ENCODE measurements at places on chromosomes 7 and 10. TPM values are rescaled to one million over a fixed set of nuclear protein-coding genes. Genes with fewer than 3 reads are reported as not detected.
A peak's percentile ranks its signal among the peaks of the same experiment; 100 is the strongest.

Gene NPSR1
- total RNA-seq, result not detected

Gene POLR2J
- 56.9 TPM for total RNA-seq

Gene WEE2
- not detected for total RNA-seq

Gene RBP4
- total RNA-seq, result not detected

Gene CALCR
- total RNA-seq, result not detected

Gene LRRC18
- total RNA-seq, result not detected

DNA sequence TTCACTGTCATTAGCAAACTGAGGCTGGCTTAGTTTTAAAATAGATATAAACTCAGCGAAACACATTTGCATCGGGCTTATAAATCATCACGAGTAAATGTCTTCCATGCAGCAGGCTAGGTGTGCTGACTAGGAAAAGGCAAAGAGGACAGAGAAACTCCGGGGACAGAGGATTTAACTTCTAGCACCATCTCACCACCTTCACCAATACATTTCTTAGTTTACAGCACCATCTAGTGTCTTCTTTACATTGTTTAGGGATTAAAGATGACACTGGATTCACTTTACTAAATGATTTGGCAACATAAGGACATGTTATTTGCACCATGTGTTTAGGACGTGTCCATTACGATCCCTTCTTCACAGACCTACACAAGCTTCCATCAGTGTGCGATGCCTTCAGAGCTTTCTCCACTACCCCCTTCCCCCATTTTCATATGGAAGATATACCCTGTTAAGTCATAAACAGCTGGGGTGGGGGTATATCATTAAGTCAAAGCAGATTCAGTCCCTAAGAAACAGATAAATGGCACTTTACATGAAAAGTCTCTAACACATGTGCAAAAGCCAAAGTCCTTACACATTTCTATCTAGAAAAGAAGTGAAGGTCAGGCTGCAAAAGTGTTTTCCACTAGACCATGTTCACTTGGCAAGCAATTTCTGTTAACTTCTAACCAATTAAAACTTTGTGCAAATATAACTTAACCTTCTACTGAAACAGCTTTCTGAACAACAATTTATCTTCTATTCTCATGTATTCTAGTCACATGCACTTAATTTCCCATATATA lies 103.3 kb downstream of the GRB10 start:
- DNase-seq, result peak; percentile 28

- no peak for DNase-seq
Measured at GRCh38 chr10:99920901-99921300, 88.8 kb downstream of the DNMBP start.

- DNase-seq, result no peak
Measured at GRCh38 chr10:93356516-93356915, 125.6 kb downstream of the MYOF start.

DNA sequence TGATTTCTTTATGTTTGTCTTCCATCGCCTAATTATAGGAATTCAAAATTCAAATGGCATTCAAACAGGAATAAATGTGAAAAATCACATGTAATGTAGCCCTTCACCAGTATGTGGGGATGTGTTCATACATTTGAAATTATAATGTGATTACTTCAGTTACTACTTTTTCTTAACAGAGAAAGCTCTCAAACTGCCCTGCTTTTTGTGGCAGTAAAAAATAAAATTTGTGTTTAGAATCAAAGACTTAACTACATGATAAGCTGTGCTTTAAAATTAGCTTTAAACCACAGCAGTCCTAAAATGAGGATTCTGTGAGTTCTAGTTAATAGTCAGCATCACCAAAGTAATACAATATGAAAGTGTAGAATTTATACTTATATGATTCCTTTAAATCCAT lies 7.8 kb upstream of the HERC4 start:
- no peak for DNase-seq

DNA sequence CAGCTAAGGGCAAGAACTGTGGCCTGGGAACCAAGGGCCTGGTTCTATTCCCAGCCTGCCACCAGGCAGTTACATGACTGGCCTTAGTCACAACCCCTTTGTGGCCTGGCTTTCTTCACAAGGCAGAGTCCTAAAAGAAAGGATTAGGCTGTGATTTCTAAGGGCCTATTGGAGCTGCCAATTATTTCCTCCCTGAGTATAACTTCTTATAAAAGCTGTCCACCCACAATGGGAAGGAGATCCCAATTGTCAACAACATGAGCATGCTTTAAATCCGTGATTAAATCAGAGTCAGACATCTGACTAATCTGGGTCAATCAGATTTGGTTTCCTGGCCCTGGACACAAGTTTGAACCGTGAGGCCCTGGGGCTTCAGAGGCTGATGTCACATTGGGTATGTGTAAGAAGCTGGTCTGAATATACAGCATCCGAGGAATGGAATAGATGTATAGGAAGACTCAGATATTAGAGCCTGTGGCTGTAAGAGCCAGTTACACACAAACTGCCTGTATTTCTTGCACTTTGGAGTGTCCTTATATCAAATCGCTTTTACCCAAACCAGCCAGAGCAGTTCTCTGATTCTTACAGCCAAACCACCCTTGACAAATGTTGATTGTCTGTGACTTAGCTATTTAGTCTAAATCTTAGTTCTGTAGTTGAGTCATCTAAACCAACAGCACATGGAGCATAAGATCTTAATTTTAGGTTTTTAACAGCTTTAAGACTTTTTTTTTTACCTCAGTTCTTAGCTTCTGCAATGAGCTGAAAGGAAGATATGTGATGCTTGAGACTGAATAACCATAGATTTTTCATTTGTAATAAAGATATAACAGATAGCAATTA lies 61.3 kb downstream of the ABCB4 start:
- no peak for DNase-seq

- DNase-seq, result no peak
Measured at GRCh38 chr10:72472306-72472705, 117.6 kb upstream of the DNAJB12 start.

DNA sequence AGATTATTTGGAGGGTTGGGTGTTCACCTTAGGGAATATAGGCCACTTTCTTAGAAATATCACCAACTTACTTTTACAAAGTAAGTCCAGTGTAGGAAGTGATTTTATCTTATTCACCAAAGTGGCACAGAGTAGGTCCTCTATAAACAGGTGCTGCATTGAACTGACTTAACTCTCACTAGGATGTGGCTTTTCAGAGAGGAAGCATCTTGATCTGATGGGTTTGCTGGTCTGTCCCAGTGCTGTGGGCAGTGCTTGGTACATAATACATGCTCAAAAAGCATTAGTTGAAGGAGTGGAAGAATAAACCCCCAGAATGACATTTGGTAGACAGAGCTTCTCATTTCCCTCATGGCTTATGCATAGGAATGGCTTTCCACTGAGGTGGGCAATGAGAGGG lies 334.7 kb downstream of the LRMDA start:
- no peak for DNase-seq

DNA sequence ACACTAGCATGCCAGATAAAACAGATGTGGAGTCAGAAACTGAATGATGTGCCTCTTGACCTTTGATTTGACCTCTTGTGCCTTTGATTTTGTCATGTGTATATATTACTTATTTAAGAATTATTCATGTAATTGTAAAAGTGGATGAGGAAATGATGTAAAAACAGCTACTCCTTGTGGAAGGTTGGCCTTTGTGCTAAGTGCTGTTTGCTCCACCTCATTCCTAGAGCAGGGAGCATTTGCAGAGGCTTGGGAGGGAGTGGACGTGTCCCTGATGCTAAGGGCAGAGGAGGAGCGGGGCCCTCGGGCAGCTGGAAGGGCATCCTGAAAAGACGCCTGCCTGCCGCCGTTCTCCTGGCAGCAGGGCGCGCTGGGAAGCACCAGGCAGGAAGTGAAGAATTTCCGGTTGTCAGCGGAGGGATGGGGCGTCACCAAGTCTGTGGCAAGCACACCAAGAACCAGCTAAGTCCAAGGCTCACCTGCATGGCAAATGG lies 197.6 kb upstream of the ZNF32 start:
- no peak for DNase-seq

- DNase-seq, result no peak
Measured at GRCh38 chr7:23476286-23477156, 6.2 kb upstream of the IGF2BP3 start.

- DNase-seq, result no peak
Measured at GRCh38 chr10:5461914-5462840, 37.2 kb downstream of the CALML5 start.

GRCh38 chr10:1858547-1858946 lies 121.2 kb upstream of the ADARB2 start:
- DNase-seq, result no peak

DNA sequence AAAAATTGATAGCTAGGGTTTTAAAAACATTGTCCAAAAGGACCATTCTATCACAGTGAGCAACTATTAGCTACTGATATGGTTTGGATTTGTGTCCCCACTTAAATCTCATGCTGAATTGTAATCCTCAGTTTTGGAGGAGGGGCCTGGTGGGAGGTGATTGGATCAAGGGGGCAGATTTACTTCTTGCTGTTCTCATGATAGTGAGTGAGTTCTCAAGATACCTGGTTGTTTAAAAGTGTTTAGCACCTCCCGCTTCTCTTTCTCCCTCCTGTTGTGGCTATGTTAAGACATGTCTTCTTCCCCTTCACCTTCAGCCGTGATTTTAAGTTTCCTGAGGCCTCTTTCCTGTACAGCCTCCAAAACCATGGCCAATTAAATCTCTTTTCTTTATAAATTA lies 500.4 kb upstream of the POT1 start:
- no peak for DNase-seq

All from natural killer cell treated with Interleukin-12 subunit alpha and Interleukin-12 subunit beta and Interleukin-15 and Interleukin-18, amount 100 ng/mL, for 72 hours (primary cell).